ENCODE measurements at places on chromosomes 6 and 20.

DNA sequence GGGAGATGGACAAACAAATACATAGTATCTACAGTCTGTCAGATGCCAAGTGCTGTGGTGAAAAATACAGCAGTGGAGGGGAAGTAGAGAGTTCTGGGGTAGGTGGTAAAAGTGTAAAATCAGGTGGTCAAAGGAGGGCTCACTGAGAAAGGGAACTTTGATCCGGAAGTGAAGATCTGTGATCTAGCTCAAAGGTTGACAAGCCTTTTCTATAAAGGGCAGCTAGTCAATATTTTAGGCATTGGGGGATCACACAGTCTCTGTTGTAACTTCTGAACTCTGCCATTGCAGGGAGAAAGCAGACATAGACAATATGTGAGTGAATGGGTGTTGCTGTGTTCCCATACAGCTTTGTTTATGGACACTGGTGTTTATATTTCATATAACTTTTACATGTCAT lies 38.6 kb downstream of the SH3BGRL2 start:
- no peak for DNase-seq

- no peak for DNase-seq
Measured at GRCh38 chr6:35774116-35774794, 2.1 kb upstream of the CLPSL2 start.

DNA sequence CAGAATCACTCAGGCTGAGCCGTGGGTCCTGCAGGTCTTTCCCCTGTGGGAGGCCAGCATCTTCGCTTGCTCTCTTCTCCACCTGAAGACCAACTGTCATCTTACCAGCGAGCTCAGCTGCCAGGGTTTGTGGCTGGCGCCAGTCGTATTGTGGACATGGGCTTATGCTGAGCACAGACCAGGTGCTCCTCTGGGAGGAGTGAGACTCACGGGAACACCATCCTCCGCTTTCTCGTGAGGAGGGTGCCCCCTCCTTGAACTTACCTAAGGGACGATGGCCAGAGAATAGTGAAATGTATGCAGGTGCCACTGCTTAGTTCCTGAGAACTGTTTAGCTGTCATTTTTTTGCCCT lies 17.1 kb downstream of the WRNIP1 start:
- no peak for DNase-seq

DNA sequence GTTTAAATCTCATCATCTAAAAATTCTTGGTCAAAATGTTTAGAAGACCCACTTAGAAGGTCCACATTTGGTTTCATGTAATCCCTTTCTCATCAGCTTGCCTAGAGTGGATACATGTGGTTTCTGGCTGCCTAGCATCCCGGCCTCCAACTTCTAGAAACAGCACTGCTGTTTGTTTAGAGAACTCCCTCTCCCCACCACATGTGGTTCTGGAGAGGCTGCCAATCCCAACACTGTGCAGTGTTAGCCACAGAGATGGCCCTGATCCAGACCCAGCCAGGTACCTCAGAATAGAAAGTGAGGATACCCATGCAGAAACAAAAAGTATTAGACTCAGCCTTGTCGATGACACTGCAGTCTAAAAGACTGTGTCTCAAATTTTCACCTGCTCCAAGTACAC lies 241.8 kb downstream of the BCKDHB start:
- no peak for DNase-seq

DNA sequence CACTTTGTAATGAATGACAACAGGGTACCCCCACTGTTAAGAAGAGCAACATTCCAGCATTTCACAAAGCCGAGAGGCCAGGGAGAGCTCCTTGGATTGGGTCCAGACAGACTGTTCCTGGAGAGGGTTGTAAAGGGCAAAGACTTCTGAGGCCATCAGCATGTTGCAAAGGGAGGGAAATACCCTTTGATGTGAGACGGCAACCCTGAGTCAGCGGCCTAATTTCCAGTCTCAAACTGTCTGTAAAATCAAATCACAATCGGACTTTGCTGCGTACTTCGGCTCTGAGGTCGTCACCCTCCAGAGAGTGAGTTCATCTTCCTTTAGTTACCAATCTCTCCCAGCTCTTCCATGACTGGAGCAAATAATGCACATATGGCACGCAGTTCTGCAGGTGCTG lies 101.0 kb upstream of the DTNBP1 start:
- DNase-seq: no peak

DNA sequence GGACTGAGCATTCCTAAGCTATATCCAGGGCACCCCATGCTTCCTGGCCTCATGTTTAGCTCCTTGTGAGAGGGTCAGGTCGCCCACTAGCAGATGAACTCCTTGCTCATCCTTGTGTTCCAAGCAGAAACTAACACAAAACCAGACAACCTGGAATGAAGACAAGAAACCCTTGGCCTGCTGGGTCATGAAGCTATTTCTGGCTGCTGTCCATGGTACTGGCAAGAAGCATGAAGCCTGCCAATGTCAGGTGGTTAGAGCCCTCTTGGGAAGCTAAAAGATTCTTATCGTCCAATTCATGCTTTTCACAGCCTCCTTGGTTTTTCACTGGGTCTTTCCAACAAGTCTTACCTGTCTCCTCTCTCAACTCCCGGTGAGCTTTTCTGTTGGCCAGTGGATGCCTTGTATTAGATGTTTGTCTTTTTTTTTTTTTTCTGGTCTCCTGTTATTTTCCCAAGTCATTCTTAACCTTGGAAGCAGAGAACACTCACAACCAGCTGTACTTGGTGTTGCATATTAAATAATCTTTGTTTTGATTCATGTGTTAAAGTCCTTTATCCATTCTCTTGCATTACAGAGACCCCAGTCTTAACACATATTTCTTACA lies 180.3 kb downstream of the ANKRD60 start:
- no peak for DNase-seq

GRCh38 chr20:46872328-46873211 lies 22.1 kb upstream of the EYA2 start:
- no peak for DNase-seq

GRCh38 chr6:96939007-96939805 lies 14.7 kb downstream of the KLHL32 start:
- no peak for DNase-seq

DNA sequence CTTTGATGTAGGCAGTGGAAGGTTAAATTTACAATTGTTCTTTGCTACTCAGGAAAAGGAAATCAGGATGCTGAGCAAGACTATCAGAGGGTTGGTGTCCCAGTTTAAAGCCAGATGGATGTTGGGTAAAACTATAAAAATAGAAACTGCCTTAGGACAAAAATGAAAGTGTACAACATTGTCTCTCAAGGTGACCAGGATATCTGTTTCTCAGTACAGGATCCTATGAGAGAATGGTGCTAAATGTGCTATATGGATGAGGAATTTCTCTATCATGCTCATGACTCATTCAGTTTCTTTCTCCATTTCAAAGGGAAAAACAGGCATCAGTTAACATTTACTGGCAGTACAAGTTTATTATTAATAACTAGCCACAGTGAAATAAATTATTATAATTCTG lies 534.2 kb upstream of the GJE1 start:
- no peak for DNase-seq

DNA sequence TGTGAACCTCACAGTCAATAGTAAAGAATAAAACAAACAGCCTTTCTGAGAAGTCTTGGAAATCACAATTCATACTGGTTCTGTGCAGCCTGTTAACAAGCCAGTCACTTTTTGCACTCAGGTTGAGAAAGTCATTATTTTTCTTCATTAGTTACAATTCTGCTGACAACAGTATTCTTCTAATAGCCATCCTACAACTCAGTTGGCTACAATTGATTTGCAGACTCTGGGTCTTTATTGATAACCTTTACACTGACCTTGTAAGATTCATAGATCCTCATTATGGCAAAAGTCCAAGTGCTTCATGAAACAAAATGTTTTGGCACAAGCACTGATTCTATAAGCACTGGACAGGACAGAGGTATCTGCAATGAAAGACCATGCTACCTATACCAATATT lies 34.9 kb upstream of the POPDC3 start:
- no peak for DNase-seq

DNA sequence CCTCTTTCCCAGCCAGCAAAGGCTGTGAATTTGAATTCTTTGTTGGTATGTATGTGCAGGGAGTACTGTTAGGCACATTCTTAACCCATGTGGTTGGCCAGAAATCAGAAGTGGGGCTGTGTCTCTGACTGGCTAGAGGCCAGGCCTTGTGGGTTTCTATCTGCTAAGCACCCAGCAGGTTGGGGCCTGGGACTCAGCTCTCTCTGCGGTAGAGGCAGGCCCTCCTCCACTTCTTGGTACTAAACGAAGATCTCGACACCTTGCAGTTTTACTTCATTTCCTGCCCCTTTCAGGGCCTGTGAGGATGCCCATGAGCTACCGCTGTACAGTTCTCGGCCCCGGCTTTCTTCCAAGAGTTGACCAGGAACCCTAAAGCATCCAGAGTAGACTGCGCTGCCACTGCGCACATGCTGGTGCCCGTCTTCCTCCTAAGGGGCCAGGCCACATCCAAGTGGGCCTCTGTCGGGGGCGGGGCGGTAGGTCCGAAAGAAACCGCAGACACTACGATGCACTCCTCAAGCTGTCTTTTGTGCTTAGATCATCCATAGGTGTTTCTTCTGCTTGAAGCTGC lies 51.1 kb downstream of the TCP11 start:
- DNase-seq: no peak

- DNase-seq: no peak
Measured at GRCh38 chr6:12419631-12420272, 129.6 kb downstream of the EDN1 start.

DNA sequence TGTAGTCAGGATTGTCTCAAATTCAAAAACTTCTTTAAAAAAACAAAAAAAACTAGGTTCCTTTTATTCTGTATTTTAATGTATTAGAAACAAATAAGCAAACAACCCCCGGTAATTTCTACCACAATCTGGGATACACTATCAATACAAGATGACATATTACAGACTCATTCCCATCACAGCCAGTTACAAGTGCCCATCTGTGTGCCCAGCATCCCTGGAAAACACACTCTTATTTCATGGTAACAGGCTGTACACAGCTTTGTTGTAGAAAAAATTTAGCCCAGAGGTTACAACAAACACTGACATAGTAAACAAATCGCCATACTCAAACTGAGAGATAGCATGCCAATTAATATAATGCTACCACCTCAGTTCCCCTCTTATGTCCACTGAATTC lies 16.3 kb downstream of the HBS1L start:
- no peak for DNase-seq

DNA sequence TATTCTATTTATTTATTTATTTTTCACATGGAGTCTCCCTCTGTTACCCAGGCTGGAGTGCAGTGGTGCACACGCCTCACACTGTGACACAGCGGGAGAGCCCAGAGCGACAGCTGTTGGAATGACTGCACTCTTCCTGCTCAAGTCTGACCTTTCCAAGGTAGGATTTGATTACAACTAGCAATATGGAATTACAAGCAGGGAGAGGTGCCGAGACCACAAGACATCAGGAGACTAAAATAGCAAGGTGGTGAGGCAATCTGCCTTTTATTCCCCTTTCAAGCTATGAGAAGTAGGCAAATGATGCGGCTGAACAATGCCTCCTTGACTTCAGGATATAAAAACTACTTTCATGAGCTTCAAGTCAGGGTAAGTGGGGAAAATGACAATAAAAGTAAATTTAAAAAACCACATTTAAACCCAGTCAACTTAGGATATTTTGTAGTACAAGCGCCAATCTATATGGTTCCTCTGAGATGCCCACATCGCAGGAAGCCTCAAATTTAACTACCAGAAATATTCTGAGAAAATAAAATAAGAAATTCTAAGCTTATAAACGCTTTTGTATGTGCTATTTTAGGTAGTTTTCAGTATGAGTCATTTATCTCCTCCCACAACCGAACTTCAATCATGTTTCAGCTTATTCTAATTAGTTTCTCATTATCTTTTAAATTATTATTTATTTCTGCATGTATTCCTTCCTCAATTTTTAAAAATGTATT lies 146.9 kb upstream of the SGK1 start:
- no peak for DNase-seq

- no peak for DNase-seq
Measured at GRCh38 chr6:21856456-21856825, 262.9 kb downstream of the SOX4 start.

DNA sequence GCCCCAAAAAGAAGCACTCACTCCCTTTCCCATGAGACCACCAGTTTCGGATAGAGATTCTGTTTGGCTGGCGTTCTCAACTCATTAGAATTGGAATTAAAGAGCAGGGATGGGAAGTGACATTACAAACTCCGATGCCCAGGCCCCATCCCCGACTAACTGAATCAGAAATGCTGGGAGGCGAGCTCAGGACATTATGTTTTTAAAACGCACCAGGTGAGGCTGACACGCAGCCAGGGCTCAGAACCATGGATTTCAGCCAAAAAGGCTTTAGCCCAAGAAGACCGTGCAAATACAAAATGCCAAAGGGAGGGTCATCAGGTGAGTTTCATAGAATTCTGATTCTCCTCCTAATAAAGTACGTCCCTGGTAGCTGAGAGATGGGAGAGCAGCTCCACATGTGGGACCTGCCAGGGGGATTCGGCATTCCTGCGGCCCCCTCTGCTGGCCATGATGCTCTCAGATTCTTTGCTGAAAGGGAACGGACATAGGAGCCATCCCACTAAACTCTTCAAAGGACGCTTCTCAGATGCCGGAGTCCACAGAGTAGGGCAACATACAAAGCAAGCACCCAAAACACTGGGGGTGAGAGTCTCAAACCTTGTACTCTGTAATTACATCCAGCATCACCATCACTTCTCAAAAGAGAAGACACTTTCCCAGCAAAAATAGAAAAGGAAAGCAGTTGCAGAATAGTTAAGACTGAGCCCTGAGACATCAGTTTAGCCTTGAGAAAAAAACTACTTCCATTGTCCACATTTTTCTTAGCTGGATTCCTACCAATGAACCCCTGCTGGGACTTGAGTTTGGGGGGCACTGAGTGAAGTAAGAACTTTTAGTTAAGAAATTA lies 205.2 kb downstream of the BMP7 start:
- DNase-seq: no peak

DNA sequence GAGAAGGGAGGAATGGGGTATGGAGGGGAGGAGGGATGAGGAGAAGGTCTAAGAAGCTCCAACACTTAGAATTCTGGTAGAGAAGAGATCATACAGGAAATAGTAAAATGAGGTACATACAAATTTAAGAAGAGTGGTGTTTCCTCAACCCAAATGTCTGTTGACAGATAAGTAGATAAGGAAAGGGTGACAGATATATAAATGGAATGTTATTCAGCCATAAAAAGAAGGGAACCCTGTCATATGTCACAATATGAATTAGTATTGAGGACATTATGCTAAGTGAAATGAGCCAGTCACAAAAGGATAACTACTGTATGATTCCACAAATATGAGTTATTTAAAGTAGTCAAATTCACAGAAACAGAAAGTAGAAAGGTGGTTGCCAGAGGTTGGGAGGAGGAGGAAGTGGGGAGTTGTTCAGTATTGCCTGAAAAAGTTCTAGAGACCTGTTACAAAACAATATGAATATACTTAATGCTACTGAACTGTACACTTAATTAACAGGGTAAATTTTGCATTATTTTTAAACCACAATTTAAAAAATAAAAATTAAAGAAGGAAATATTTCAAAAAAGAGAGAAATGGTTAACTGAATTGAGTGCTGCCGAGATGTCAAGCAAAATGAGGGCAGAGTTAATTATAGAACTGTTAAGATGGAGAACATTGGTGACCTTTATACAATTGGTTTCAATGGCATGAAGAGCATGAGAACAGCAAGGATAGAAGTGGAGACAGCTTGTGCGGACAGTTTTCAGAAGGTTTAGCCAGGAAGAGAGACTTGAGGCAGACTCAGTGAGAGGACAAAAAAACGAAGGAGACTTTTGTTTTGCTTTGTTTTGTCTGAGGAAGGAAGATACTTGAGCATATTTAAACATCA lies 47.6 kb upstream of the ADGRF4 start:
- DNase-seq: no peak

Data from stimulated activated CD8-positive, alpha-beta memory T cell treated with anti-CD3 and anti-CD28 coated beads, Interleukin-15, amount 100 ng/mL, for 1 hour (primary cell).